Gastroesophageal sphincter (tissue), 4 donors: ENCODE measurements at places on chromosomes 3 and 15. TPM values are rescaled to one million over a fixed set of nuclear protein-coding genes. Genes with fewer than 3 reads are reported as not detected.
A peak's percentile ranks its signal among the peaks of the same experiment; 100 is the strongest.

DNA sequence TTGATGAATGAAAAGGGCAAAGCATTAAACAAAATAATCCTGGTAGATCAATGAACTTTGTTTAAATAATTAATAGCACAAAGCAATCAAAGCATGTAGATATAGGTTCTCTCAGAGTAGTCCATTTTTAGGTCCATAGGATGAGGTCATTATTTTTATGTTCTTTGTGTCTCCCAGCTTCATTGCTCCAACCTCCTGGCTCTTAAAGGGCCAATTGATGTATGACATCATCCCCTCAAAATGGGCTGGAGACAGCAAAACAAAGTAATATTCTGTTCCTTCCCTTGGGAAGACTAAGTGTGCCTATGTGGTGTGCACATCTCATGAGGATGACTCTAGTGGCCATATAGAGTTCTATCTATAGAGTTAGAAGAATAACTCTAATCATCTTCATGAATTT lies 49.5 kb downstream of the HMG20A start:
- ATAC-seq = no peak

GRCh38 chr3:171908731-171909130 lies 65.6 kb downstream of the TMEM212 start:
- no peak for ATAC-seq

Gene SAXO2
- 0.27 TPM for total RNA-seq

Gene GYG1
- total RNA-seq = 119 TPM

DNA sequence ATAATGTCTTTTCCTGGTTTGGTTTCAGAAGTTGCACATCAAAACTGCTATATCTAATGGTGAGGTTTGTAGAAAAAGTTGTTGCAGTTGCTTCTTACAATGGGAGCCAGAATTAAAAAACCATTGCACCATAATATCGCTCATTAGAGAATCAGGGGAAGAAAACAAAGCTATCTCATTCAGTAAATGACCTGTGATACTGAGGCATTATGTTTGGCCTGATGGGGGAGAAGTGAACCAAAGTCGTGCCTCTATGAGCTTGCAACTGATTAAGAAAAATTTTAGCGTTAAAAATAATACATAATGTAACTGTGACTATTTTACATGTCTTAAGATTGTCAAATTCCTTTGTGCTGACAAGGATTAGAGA lies 60.2 kb upstream of the ARHGEF26 start:
- ATAC-seq = peak; percentile 17

- ATAC-seq = peak; percentile 42
Observed at GRCh38 chr3:101936419-101937356, 87.4 kb downstream of the NFKBIZ start.

DNA sequence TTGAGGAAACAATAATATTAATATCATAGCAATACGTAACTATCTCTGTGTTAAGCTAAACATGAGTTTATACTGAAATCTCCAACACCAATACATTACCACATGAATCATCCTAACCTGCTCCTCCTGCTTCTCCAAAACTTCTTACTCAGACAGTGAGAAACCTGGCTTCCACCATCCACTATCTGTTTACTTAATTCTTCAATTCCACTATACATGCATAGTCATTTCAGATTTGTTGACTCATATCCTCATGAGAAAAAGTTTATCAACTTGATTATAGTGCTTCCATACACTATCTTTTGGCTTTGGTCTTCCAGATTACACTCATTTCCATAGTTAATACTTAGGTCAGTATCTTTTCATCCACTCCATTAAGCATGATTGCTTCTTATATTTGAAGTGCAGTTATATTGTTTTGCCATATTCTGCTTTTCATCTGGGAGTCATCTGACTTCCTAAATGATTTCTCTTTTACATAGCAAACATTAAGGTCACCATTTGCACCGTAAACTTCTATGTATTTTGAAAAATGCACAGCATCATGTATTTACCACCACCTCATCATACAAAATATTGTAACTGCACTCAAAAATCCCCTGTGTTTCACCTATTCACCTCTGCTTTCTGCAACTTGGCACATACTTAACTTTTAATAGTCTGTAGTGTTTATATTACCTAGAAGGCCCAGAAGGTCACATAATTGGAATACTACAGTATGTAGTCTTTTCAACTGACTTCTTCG lies 970.6 kb downstream of the DIPK2A start:
- ATAC-seq = no peak

DNA sequence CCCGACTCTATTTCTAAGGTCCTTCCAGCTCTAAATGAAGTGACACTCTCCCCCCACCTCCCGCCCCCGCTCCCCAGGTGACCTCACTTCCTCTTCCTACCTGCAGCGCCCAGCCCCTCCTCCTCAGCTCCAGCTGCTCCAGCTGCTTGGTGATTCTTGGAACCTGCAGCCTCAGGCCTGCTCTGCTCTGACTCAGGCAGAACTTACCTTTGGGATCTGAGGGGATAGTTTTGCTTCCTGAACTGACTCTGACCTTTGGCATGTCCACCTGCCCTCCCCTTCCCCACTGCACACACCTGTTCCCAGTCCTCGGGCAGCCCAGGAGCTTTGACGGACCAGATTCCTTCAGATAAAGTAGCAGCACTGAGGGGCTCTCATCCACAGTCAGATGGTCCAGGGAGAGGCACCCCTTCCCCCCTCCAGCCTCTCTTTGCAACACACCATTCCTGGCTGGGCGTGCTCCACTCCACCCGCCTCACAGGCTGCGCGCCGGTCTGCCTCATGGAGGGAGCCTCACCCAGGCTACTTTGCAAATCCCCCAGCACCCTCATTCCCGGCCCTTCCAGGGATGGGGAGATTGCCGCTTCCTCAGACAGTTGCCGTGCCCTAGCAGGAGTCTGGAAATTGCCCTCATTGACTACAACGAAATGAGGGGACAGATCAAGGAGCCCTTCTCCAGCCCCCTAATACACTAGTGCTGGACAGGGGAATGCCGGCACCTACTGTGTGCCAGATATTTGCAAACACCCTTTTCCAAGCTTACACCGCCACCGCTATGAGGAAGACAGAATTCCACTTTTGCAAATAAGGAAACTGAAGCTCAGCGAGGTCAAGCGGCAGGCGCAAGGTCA lies 692 bp upstream of the C15orf39 start:
- ATAC-seq = no peak

DNA sequence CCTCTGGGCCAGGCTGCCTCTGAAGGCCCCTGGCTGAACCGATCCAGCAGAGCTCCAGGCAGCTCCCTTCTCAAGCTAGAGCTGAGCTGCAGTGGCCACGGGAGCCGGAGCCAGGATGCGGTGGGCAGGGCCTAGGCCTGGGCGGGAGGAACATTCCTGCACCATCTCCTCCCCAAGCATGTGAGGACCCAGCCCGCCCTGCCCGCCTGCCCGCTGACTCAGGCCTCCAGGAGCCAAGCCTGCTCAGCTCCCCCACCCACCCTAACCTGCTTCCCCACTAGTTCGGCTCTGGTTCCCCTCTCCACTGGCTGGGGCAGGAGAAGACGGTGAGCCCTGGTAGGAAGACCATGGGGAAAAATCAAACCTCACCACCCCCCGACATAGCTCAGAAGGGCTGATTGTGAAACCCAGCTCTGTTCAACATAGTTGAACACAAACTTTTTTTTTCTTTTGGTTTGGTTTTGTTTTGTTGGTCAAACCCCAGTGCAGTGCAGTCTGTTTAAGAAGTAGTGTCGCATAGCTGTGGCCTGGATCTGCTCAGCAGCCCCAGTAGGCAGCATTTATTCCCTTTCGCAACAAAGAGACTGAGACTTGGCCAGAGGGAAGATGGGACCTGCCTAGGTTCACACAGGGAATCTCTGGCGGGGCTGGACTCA lies 13.5 kb downstream of the SNX33 start:
- peak; percentile 95 for ATAC-seq

DNA sequence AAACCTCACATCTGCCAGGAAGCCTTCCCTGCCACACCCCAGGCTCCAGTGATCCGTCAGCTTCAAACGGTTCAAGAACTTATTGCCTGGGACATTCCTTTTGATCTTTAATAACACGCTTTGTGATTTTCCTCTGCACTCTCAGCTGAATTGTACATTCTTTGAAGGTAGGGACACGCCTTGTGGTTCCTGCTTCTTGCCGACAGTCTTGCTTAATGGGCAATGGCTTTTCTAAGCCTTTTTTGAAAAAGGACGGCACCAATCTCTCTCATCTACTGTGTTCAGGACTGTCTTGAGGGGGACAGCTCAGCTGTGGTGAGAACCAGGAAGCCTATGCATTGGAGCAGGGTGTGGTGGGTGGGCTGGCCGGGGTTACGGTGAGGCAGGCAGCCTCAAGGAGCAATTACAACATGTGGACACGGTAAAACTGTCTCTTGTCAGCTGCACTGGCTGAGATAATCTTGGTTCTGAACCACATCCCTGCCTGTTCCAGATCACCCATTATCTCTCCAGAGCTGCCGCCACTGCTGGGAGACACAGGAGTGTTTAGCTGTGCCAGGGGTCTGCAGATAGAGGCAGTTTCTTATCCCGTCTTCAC lies 46.0 kb upstream of the GLCE start:
- no peak for ATAC-seq

DNA sequence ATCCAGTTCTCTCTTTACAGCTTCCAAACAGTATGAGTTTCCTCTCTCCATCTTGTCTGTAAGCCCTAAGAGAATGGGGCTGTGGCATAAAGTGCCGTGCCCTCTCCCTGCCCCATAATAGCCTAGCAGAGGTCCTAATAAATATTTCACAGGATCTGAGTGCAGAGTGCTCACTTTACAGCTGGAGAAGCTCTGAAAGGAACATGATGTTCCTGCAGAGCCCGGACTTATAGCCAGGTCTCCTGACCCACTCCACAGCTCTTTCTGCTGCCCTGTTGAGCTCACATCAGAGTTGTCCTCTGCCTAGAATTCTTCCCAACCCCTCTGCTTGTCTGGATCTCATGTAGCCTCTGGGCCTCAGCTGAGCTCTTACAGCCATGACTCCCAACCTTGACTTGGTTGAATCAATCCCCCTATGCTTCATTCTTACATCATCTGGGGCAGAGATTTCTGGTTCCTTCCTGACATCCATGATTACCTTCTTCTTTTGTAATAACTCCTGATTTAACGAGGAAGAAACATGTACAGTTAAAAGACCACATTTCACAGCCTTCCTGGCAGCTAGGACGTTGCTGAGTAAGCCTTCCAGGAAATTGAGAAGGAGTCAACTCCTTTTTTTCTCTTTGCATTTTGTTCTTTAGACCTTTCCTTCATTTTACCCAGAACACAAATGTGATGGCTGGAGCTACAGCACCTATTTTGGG lies 135.3 kb downstream of the RPLP1 start:
- no peak for ATAC-seq

DNA sequence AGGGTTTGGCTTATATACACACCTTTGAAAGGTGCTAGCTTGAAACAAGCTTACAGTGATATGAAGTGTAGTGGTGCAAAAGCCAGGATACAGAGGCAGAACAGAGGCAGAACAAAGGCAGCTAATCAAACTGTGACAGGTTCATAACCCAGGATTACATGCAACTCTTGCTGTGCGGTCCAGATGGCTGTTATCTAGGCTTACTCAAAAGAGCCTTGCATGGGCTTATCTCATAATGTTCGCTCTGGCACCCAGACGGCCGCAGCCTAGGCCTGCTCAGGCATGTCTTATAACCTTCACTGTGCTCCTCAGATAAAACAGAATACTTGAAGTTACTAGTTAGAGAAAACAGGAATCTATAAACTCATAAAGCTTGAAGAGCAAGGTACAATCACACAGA lies 22.8 kb upstream of the NOX5 start:
- no peak for ATAC-seq
